ENCODE measurements at places on chromosomes 12 and 14. TPM values are rescaled to one million over a fixed set of nuclear protein-coding genes. Genes with fewer than 3 reads are reported as not detected.
A peak's percentile ranks its signal among the peaks of the same experiment; 100 is the strongest.

The SLC7A7 gene
- total RNA-seq: 3.9 TPM

The DBX2 gene
- total RNA-seq: not detected

The ANKS1B gene
- total RNA-seq: 0.64 TPM

The SLIRP gene
- total RNA-seq: 108 TPM

The SLC7A8 gene
- 0.97 TPM for total RNA-seq

The PABPN1 gene
- 75.1 TPM for total RNA-seq

The TCL1B gene
- not detected for total RNA-seq

The MGST1 gene
- 92.8 TPM for total RNA-seq

The TAS2R7 gene
- not detected for total RNA-seq

The SAMD15 gene
- total RNA-seq: 1.3 TPM

DNA sequence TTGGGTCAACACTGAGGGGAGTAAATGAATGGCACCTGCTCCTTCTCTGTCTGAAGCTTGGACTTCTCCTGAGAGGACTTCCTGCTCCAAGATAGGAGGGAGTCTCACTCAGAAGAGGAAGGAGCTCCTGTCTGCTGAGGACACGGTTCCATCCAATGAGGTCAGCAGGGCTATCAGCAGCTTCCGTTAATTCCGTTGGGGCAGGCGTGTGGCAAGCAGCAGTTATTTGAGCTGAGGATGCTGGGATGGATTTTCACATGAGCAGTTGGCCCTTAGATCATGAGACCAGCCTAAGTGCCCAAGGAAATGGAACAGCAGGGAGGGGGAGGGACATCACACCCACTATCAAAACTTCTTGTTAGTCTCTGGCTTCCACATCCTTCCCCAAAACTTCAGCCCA is 159.0 kb upstream of the PZP start:
- DNase-seq: no peak

DNA sequence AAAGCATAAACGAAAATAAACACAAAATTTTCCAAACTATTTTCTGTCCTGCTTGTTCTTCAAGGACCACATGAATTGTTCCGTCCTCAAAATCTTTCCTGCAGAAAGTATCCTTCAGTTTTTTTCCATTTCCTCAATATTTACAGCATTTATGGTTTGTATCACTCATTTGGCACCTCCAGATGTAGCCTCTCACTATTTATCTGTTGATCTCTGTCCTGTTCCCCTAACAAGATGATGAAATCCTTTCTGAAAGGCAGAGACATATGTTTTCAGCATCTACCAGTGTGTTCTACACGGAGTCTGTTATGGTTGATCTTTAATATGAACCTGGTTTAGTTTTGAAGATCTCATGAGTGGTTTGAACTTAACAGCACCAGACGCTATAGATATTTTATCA is 490.2 kb downstream of the NELL2 start:
- peak; percentile 55 for DNase-seq

GRCh38 chr14:103110681-103111231 is 12.5 kb upstream of the TNFAIP2 start:
- no peak for DNase-seq

- DNase-seq: peak; percentile 65
These were observed 16.3 kb downstream of the C2CD5 start for GRCh38 chr12:22527999-22528398.

DNA sequence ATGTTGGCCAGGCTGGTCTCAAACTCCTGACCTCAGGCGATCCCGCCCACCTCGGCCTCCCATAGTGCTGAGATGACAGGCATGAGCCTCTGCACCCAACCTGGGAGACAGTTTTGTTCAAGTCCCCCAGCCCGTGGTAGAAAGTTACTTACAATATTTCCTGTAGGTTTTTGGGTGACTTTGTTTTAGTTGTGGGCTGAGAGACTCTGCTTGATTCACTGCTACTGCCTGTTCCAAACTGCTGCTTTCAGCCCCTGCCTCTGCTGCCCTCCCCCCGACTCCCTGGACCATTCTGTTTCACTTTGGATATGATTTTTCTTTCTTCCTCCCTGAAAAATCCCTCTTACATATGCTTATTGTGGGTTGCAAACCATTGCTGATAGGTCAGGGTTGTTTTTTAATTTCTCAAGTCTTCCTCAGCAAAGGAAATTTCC is 13.4 kb upstream of the PCNX1 start:
- DNase-seq: no peak

GRCh38 chr12:90954921-90955320 is at the start of gene CCER1:
TSS of gene CCER1 (minus strand) at chr12:90955176. CDS start at chr12:90954742, 434 bp downstream.
- DNase-seq: no peak

- peak; percentile 25 for DNase-seq
These were observed 2.3 kb upstream of the PAWR start for GRCh38 chr12:79692860-79693577.

GRCh38 chr14:96268431-96269358 is 12.7 kb downstream of the BDKRB1 start:
- peak; percentile 98 for DNase-seq

- DNase-seq: no peak
These were observed 30.0 kb downstream of the DGLUCY start for GRCh38 chr14:91143862-91144261.

GRCh38 chr14:105530285-105531087 is 4.1 kb downstream of the TMEM121 start:
- DNase-seq: no peak

GRCh38 chr14:51006781-51007211 is 62.5 kb upstream of the PYGL start:
- DNase-seq: peak; percentile 13

DNA sequence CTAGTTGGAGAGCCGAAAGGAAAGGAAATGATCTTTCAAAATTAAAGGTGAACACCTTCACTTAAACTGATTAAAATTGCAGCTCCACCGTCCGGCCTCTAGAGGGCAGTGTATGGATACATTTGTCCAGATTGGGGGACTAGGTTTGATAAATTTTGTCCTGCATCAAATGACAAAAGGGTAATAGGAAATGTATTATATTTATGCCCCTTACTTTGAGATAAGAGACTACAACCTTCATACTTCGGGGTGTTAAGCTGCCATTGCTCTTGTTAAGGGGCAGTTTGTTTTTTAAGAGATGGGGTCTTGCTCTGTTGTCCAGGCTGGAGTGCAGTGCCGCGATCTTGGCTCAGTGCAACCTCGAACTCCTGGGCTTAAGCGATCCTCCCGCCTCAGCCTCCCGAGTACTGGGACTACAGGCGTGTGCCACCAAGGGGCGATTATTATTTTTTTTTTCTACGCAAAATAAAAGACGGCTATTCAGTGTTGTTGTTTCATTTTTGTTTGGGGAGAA is 818 bp upstream of the SUOX start:
- peak; percentile 74 for DNase-seq

DNA sequence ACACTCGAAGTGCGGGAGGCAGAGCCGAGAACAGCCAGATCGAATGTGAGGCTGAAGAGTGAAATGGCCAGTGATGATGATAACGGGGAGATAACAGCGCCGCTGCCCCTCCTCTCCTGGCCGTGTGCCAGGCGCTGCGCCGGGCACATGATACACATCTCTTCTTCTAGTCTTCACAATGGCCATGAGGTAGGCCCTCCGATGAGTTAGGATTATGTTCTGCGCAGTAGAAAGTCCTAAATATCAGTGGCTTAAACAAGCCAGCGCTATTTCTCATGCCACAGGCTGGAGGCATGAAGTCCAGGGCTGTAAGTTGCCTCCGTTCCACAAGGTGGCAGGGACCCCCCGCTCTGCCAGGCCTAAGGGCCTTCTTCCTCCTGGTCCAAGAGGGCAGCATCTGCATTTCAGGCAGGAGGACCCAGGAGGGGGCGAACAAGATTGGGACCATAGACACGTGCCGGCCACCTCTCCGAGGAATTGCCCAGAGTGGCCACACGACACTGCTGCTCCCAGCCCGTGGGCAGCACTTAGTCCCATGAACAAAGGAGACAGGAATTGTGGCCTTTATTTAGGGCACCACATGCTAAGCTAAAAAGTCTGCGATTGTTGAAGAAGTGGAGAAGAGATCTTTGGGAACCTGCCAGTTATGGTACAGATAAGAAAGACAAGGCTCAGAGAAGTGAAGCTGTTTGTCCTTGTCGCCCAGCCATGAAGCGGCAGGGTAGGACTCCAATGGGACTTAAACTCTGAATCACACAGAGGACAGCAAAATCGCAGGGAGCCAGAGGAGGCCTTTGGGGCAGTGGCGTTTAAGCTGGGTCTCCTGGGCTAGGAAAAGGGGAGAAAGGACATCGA is 10.9 kb upstream of the HVCN1 start:
- no peak for DNase-seq

GRCh38 chr12:52214421-52214802 is 18.6 kb upstream of the KRT7 start:
- no peak for DNase-seq

DNA sequence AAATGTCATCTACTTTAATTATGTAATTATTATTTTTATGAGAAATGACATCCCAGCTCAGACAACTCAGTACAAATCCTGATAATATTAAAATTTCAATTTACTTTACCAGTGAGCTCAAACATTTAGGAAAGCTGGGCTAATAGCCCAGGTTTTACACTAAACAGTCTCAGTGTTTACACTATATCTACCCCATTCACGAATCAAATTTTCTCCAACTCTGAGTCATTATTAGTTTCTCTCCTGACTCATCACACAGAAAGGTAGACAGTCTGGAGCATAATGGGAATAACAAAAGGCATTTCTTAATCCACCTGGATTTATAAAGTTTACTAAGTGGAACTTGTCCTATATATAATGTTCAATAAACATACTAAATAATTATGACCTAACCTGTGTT is 5.7 kb downstream of the PAWR start:
- peak; percentile 50 for DNase-seq

- DNase-seq: peak; percentile 85
These were observed 10.4 kb downstream of the BEST3 start for GRCh38 chr12:69688471-69689427.

DNA sequence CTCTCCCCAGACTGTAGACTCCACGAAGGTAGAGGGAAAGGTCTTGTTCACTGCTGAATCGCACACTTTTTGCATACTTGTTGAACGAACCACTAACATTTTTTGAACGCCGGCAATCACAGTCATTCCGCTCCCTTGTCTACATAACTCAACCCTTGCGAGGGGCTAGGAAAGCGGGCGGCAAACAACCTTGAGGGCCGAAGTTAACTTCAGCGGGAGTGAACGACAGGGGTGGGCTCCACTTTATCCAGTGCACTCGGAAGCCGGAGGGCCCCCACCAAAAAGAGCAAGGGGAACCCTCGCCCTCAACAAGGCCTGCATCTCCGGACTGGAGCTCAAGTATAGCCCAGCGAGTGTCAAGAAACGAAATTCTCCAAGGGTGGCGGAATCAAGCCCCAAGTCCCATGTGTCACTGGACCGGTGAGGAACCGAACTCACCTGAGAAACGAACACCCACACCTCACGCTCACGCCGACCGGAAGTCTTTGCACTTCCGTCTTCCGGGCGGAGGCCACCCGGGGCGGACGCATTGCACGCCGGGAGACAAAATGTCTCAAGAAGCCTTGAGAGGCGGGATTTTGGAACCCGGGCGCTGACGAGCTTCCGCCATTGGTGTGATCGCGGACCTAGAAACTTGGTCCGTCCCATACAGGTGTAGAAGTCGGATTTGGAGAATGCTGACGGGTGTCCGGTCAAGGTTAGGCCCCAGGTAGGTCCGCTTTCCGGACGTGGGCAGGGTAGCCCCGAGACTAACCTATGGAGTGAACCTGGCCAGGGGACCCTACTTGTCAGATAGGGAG is at the start of gene LLPH:
TSS of gene LLPH (minus strand) at position 484 of the 800 bp plus-strand sequence. CDS start 1,644 bp downstream, outside the sequence.
- peak; percentile 84 for DNase-seq

DNA sequence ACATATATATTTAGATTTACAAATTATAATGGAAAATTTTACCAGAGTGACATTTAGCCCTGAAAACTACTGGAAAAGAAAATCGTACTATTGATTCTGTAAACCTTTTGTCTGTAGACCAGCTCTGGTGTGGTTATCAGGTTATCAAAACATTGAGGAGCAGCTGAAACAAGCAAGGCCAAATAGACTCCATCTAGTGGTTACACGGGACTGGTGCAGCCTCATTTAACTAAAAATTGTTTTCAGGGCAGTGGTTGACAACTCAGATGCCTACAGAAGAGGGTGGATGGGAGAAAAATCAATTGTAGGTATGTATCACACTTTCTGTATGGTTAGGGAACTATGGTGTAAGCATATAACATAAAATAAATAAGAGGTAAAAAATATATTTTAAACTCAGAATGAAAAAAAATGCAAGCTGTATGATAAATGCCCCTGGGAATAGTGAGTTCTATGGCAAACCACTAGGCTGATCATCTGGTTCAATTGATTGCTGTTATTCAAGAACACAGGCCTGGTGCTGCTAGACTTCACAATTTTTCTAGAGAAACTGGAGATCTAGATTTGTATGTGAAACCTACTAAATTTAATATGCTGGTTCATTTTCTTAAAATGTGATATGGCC is 51.2 kb downstream of the ACSS3 start:
- peak; percentile 43 for DNase-seq

GRCh38 chr12:75337905-75338304 is 3.4 kb downstream of the GLIPR1L1 start:
- no peak for DNase-seq

DNA sequence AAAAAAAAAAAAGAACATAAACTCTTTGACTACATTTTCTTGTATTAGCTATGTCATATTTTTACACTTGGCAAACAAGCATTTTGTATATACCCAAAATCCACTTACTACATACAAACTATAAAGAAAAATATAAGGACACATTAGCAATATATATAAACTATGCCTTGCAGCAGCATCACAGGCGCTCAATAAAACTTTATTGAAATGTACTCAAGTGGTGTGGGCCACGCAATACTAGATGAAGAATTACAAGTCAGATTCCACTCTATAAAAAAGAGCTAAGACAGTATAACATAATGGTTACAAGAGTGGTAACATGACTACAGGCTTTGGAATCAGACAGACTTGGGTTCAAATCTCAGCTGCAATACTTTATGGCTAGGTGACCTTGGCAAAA is 3.1 kb upstream of the AP4S1 start:
- DNase-seq: no peak

DNA sequence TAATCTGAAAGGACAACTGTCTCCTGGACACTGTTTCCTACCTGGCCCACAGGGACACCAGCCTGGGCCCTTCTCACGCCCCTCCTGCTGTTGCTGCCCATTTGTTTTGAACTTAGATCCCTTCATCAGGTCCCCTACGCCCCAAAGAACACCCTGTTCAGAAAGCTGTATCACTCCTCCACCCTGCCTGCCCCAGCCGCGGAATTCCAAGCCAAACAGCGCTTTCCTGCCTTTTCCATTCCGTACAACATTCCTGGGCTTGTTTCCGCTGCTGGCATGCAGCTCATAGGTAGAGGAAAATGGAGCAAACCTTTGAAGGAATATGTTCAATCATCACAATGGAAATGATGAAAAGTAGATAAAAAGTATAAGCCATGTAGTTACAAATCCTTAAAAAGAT is 12.8 kb upstream of the GSG1 start:
- DNase-seq: no peak

DNA sequence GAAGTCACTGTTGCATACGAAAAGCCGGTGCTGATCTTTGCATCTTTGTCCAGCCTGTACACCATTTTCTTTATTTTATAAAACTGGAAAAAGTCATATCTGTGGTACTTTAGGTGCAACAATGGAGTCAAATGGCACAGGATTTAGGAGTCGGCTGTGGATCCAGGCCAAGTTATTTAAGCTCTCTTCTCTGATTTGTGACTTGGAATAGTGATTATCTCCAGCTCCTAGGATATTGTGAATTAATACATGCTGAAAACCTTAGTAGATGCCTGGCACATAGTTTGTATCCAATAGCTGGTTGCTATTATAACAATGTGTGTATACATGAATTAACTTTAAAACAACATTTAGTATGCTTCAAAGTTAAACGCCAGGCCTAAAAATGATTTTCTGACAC is 6.2 kb upstream of the CCER1 start:
- DNase-seq: no peak
